Lower leg skin (tissue), 4 donors: ENCODE measurements at places on chromosomes 3 and 15. TPM values are rescaled to one million over a fixed set of nuclear protein-coding genes. Genes with fewer than 3 reads are reported as not detected.
A peak's percentile ranks its signal among the peaks of the same experiment; 100 is the strongest.

Gene GOLGA8J
- total RNA-seq: not detected

Gene ABI3BP
- 57.8 TPM for total RNA-seq

Gene PLCL2
- 3.6 TPM for total RNA-seq

Gene RBPMS2
- 1.1 TPM for total RNA-seq

Gene GPR149
- not detected for total RNA-seq

Gene ISLR
- 41.3 TPM for total RNA-seq

Gene GFM1
- 38.9 TPM for total RNA-seq

Gene GUCA1C
- not detected for total RNA-seq

Gene TMEM207
- not detected for total RNA-seq

Gene ATP8B4
- 3.0 TPM for total RNA-seq

GRCh38 chr3:13584427-13584891 lies 35.5 kb downstream of the FBLN2 start:
- DNase-seq: no peak

GRCh38 chr3:43098761-43099160 lies 7.1 kb downstream of the POMGNT2 start:
- no peak for DNase-seq

DNA sequence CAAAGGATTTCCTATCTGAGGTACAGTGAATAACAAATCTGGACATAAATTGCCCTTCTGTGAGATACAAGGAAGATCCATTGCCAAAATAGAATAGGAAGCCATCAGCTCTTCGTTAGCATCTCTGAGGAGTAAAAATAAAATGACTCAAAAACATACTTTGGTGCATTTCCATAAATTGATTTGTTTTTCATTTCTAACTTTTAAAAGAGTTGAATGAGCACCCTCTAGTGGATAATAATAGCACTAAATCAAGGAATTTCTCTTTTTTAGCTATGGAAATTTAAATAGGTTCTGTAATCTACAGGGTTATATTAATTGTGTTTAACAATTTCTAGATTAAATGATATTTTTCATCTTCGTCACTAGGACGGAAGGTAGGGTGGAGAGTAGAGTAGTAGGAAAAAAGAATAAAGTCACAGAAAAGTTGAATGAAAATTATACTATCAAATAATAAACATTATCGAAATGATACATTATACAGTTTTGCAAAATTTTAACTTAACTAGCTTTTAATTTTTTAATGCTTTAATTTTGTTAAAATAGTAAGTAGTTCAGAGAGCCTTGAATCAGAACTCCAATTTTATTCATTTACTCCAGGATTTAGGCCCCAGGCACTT lies 6.4 kb downstream of the NSUN3 start:
- DNase-seq: no peak

DNA sequence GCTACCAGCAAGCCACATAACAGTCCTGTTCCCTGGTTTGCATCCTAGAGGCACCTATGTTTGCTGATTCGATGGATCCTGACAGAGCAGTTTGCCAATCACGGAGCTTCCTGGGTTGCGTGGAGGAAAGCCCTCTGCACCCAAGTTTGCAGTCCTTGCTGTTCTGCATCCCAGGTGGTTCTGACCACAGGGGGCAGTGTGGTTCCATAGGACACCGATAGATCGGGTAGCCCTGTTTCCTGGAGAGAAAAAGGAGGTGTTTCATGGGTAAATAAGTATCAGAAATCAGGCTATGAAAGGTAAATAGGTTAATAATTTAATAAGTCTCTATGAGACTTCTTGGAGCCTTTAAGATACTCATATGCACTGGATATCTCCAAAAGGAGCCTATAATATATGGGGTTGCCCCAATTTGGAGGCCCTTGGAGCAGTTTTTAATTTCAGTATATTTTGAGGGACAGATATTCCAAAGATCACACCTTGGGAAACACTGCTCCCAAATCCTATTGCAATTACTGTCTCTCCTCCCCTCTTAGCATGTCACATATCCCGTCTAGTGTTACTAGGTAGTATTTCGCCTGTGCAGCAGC lies 194.6 kb upstream of the TPM1 start:
- no peak for DNase-seq

DNA sequence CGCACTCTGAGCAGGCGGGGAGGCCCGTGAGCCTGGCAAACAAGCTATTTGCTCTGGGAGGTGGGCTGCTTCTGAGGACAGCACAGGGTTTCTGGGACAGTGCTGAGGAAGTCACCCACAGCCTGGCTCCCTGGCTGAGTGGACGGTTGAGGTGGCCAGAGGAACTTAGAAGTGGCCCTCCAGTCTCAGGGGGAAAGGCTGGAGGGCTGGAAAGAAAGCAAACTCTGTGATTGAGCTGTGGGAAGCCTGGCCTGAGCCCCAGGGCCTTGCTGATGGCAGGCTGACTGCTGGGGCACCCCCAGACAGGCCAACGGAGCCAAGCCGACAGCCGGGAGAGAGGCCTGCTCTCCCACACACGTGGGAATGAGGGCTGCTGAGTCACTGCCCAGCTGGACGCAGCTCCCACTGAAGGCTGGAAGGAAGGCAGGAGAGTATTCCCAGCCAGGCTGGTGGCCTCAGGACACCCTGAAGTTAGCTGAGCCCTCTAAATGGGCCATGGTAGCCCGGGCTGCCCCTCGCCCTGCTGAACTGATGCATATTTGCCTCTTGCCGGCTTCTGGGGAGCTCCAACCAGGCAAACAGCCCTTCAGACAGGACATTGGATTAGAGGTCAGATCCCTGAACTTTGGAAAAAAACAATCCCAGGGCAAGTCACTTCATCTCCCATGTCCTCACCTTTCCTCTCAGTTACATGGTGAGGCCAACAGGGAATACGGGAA lies 98.0 kb upstream of the TLE3 start:
- peak; percentile 48 for DNase-seq

- DNase-seq: peak; percentile 78
Measured at GRCh38 chr3:30342318-30343060, 263.9 kb upstream of the TGFBR2 start.

DNA sequence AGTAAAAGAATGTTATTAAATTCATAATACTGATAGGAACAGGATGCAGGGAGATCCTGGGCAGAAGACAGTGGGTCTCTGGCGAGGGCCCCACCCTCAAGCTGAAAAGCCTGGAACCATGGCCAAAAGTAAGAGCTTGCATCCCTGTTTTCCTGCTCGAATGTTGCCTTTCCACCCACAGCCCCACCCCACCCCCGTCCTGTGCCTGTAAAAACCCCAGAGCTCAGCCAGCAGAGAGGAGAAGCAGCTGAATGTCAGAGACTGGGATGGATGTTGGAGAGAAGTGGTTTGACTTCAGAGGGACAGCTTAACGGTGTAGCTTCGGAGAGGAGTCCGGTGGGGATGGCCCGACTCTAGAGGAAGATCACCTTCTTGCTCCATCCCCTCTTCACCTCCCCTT lies 207.9 kb downstream of the ROBO2 start:
- DNase-seq: no peak

- DNase-seq: peak; percentile 29
Measured at GRCh38 chr15:89333959-89334509, 590 bp downstream of the POLG start.

DNA sequence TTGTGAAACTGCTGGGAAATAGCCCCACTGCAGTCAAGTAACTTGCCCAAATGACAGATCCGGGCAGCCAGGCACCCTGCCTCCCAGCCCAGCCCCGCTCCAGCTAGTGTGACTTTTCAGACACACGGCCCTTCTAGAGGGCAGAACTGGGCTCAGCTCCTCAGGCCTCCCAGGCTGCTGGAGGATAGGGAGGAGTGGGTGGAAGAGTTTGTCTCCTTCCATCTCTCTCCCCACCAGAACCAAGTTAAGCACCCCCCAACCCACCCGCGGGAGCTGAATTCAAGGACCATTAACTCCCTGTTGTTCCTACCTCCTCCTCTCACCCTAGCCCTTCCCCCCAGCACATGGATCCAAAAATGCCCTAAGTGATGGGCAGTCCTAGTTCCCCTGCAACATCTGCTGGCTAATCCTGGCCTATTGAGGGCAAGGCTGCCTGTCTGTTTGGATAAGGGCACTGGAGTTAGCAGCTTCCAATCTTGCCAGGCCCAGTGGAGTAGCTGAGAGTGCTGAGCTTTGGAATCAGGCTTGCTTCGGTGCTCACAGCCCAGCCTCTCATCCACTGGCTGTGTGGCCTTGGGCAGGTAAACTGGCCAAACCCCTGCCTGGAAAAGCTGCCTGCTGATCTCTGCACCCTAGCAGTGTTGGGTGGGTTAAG lies 3.1 kb downstream of the CCDC33 start:
- DNase-seq: no peak

DNA sequence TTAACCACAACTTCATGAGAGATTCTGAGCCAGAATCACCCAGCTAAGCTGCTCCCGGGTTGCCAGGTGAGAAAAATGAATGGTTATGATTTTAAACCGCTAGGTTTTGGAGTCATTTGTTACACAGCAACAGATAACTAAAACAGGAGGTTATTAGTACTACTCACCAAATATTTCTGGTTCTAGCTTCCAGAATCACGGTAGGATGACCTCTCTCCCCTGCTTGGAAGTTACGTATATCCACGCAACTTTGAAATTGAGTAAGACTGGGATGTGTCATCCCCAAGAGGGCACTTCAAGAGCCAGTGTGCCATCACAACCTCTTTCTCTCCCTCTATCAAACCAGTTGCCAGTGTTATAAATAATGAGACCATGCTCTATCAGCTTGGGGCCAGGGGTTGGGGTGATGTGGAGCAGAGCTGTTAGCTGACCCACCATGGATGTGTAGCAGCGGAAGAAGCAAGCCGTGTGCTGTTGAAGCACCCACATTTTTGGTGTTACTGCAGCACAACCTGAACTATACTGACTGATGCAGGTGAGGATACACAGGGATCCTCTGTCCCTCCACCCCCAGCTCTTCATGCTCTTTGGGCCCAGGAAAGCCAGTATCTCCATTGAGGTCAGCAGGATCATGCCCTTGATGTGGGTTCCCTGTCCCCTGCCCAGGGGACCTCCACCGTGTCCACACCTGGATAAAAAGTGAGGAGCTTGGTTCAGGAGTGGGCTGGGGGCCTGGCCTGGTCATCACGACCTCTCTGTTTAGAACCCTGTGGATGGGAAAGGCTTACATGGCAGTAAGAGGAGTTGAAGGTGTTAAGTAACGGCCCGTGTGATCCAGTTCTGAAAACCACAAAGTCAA lies 19.4 kb upstream of the ALDH1A3 start:
- DNase-seq: peak; percentile 37

DNA sequence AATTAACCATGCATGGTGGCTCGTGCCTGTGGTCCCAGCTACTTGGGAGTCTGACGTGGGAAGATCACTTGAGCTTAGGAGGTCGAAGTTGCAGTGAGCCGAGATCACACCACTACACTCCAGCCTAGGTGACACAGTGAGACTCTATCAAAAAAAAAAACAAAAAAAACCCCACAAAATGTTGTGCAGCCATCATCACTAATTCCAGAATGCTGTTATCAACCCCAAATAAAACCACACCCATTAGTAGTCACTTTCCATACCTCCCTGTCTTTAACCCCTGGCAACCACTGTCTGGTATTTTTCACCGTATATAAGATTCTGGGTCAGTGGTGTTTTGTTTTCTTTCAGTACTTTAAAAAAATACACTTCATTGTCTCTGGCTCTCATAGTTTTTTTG lies 16.6 kb downstream of the HMCES start:
- DNase-seq: no peak

- DNase-seq: no peak
Measured at GRCh38 chr15:31852933-31853799, 177.1 kb upstream of the CHRNA7 start.

GRCh38 chr3:90062016-90062415 lies 954.6 kb downstream of the EPHA3 start:
- DNase-seq: no peak

GRCh38 chr15:100057281-100057680 lies 284.5 kb downstream of the ADAMTS17 start:
- no peak for DNase-seq

GRCh38 chr3:100941041-100941440 lies 52.2 kb downstream of the ABI3BP start:
- DNase-seq: peak; percentile 88
